Tongue (tissue), 3 donors: ENCODE measurements at places on chromosomes 4 and X. TPM values are rescaled to one million over a fixed set of nuclear protein-coding genes. Genes with fewer than 3 reads are reported as not detected.

Gene SPANXC
- not detected for total RNA-seq

Gene DRD5
- total RNA-seq = 1.1 TPM

Gene RS1
- not detected for total RNA-seq

Gene GIMD1
- total RNA-seq = not detected

GRCh38 chr4:10188400-10189004, 71.9 kb upstream of the WDR1 start:
- DNase-seq = no peak

DNA sequence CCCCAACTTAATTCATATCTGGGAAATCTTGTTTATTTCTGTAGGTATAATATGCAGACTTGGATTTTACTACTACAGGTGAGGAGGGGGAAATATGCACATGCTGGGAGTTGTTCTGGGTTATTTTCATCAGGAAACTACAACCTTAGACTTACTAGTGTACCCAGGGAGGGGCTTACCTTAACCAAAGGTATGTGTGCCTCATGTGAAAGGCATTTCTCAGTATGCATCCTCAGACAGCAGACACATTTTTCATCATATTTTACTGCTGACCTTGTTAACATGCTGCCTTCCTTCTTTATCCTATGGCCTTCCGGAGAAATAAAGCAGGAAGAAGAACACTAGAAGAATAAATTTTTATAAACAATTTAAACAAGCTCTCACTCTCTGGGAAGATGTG, 214.9 kb downstream of the SPANXN4 start:
- DNase-seq = no peak

- DNase-seq = peak; percentile 82
Observed at GRCh38 chr4:120921456-120922380, 808 bp downstream of the PRDM5 start.

DNA sequence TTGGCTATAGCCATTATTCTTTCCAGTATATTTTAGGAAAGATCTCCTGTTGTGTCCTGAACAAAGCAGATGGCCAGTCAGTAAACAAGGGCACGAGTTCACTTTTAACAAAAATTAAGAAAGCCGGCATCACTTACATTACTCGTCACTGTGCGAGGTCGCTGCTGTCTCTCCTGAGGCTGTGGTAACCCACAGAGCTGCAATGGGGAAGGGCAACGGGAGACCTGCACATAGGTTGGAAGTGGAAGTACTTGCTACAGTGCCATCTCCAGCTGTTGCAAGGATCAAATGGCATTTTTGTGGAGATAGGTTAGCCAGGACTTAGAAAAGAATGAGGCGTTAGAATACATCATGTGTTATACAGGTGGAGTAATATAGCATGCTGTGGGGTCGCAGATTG, 132.2 kb downstream of the KLHL8 start:
- DNase-seq = no peak

DNA sequence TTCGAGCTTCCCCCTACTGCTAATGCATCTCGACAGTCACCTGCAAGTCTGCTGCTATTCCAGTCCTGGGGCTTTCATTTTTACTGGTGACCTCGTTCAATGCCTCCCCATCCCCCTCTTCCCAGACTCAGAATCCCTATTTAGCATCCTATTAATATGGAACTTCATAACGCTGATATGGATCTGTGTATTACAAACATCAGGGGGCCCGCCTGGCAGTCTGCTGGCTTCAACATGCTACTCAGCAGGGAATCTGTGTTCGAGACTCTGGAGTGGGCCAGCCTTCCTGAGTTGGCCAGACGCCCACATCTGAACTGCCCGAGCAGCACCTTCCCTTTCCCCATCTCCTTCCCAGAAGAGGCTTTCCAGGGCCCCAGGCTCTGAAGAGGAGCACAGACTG, 173.9 kb upstream of the PPARGC1A start:
- no peak for DNase-seq

- no peak for DNase-seq
Observed at GRCh38 chrX:106684207-106684606, 42.3 kb upstream of the RNF128 start.
